SK-N-MC (cell line): ENCODE measurements at places on chromosomes 13 and 19.

GRCh38 chr19:42325896-42326771 is 699 bp downstream of the MEGF8 start:
- no peak for DNase-seq

DNA sequence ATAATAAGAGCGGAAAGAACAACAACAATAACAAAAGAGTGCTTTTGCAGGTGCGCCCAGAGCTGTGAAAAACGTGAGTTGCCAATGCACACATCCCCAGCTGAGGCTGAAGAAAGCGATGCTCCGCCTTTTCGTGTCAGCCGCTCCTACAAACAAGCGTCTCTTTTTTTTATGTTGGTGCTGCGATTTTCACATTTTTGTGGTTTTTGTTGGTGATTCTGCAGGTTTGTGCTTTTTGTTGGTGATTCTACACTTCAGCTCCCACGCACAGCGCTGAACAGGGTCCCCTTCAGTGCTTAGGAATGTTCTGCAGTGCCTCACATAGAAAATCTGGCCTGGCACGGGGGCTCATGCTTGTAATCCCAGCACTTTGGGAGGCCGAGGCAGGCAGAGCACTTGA is 7.3 kb upstream of the SBK3 start:
- no peak for DNase-seq

DNA sequence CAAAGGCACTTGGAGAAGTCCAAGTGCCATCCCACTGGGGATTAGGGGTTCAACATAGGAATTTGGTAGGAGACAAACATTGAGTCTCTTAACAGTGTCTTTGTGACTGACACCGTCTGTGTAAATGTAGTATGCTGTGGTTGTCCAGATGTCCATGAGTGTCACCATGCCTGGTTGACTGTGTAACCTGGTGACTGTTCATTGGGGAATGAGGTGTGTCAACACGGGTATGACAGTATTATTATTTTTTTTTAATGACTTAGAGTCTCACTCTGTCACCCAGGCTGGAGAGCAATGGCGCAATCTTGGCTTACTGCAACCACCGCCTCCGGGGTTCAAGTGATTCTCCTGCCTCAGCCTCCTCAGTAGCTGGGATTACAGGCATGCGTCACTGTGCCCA is 16.2 kb downstream of the PKN1 start:
- DNase-seq: no peak

GRCh38 chr13:72259528-72259927 is 392.5 kb upstream of the DACH1 start:
- DNase-seq: no peak

GRCh38 chr19:19997656-19998268 is 41.5 kb downstream of the ZNF682 start:
- DNase-seq: no peak
